ENCODE measurements at places on chromosomes 6 and 20. TPM values are rescaled to one million over a fixed set of nuclear protein-coding genes. Genes with fewer than 3 reads are reported as not detected.

Gene PRDM1
- total RNA-seq = 3.4 TPM

Gene TREML2
- total RNA-seq = not detected

Gene KCNG1
- 103 TPM for total RNA-seq

Gene GNL1
- 56.8 TPM for total RNA-seq

Gene TRIM10
- total RNA-seq = not detected

Gene LEMD2
- 66.3 TPM for total RNA-seq

Gene BEND6
- 19.1 TPM for total RNA-seq

Gene SLC2A10
- total RNA-seq = 49.7 TPM

Gene THBD
- total RNA-seq = 18.5 TPM

Gene LCA5
- 6.7 TPM for total RNA-seq

Gene OR2H1
- not detected for total RNA-seq

Gene MTFR2
- 8.1 TPM for total RNA-seq

Gene C6orf163
- total RNA-seq = 2.1 TPM

Gene LY86
- not detected for total RNA-seq

Gene BMP6
- total RNA-seq = 3.7 TPM

Gene FUT9
- total RNA-seq = not detected

Gene DNAH8
- 0.12 TPM for total RNA-seq

Gene SLPI
- total RNA-seq = not detected

Gene CASP8AP2
- total RNA-seq = 15.6 TPM

Gene SNAP91
- total RNA-seq = 2.9 TPM

Gene CST7
- total RNA-seq = 0.37 TPM

Gene BICRAL
- total RNA-seq = 3.9 TPM

Gene SOX18
- 0.12 TPM for total RNA-seq

Gene RNF5
- total RNA-seq = 30.9 TPM

Gene MDFI
- total RNA-seq = 1.2 TPM

Gene PRDM13
- total RNA-seq = under 0.01 TPM

Gene SLC17A2
- total RNA-seq = not detected

Gene SOX4
- 26.0 TPM for total RNA-seq

Gene FAM217A
- not detected for total RNA-seq

Gene OR2J3
- total RNA-seq = not detected

Gene PAK5
- total RNA-seq = not detected

Gene PXDC1
- 66.2 TPM for total RNA-seq

Gene PKIB
- 3.8 TPM for total RNA-seq

Gene KIAA1755
- 0.66 TPM for total RNA-seq

Gene ESR1
- 8.2 TPM for total RNA-seq

Gene BTBD3
- 20.9 TPM for total RNA-seq

Gene SEMG1
- not detected for total RNA-seq

Gene PROCR
- total RNA-seq = 67.1 TPM
